ENCODE measurements at places on chromosomes 3 and 15. TPM values are rescaled to one million over a fixed set of nuclear protein-coding genes. Genes with fewer than 3 reads are reported as not detected.

The IGF2BP2 gene
- total RNA-seq: 0.29 TPM

- no peak for DNase-seq
Observed at GRCh38 chr3:158789592-158789991, 12.3 kb upstream of the MFSD1 start.

The STRIT1 gene
- total RNA-seq: not detected

The MESP1 gene
- total RNA-seq: 4.6 TPM

GRCh38 chr3:126212620-126213378 is 32.4 kb upstream of the ALDH1L1 start:
- no peak for DNase-seq

The FEZF2 gene
- total RNA-seq: not detected

GRCh38 chr3:197465197-197465995 is 90.4 kb downstream of the BDH1 start:
- no peak for DNase-seq

Data from activated CD4-positive, alpha-beta memory T cell treated with anti-CD3 and anti-CD28 coated beads for 36 hours (primary cell).